ENCODE measurements at places on chromosomes 11 and 22. TPM values are rescaled to one million over a fixed set of nuclear protein-coding genes. Genes with fewer than 3 reads are reported as not detected.

The C11orf87 gene
- total RNA-seq: not detected

The C22orf31 gene
- total RNA-seq: not detected

The MS4A14 gene
- total RNA-seq: 0.56 TPM

The ZBTB16 gene
- 250 TPM for total RNA-seq

The ART1 gene
- total RNA-seq: 46.9 TPM

DNA sequence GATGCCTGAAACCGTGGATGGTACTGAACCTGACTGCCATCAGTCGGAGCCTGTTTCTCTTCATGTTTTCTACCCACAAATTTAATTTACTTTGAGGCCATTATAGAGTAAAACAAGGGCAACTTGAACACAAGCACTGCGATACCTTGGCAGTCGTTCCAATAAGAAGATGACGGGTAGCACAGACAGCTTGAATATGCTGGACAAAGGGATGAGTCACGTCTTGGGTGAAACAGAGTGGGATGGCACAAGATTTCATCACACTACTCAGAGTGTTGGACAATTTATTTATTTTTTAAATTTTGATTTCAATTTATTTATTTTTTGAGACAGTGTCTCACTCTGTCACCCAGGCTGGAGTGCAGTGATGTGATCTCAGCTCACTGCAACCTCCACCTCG, 5.7 kb downstream of the DIXDC1 start:
- H3K27me3 ChIP-seq: no peaks in the 10 kb centered on the region
- peaks cover 53% of the 10 kb centered on the region for H3K4me1 ChIP-seq
- peak overlapping the region; percentile 85 for H3K27ac ChIP-seq
- no peak for DNase-seq

DNA sequence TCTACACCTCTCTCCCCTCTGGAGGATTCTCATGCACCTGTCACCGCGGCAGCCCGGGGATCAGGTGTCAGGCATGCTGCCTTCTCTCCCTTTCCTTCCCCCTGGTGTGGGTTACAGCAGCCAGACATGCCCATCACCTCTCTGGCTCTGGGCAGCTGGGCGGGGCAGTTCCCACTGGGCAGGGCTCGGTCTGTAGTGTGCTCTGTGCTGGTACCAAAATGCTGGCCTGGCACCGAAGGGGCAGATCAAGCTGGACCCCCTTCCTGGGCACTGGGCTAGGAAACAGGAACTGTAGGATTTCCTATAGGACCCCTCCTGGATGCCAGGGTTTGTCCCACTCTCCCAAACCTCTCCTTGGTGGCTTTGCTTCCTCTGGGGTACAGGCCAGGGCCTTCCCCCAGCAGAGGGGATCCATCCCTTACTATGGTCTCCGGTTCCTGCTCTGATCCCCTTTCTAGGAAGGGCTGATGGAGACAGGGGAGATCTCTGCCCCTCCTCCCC, 821 bp downstream of the GAL3ST1 start:
- DNase-seq: peak; percentile 26
- no peaks in the 10 kb centered on the region for H3K4me1 ChIP-seq
- no peak overlapping the region for H3K27ac ChIP-seq

DNA sequence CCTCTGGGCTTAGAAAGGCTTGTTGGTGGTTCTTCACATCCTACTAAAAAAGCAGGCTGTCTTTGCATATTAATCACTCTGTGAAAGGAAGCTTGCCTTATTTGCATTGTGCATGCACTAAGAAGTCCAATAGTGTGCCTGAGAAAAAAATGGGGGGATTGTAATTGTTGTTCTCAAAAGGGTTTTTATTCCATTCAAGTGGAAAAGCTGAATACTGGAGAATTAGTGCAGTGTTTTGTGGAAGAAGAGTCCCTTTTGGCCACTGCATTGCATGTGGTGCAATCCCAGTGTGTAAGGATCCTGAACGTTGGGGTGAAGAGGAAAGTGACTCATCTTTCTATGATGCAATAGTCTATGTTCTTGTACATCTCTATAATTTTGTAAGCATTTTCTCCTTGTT, 16.5 kb downstream of the NCAM1 start:
- H3K4me1 ChIP-seq: no peaks in the 10 kb centered on the region
- no peaks in the 10 kb centered on the region for H3K36me3 ChIP-seq
- H3K27ac ChIP-seq: no peak overlapping the region

The MIOX gene
- total RNA-seq: not detected

- H3K27me3 ChIP-seq: no peaks in the 10 kb centered on the region
- DNase-seq: no peak
- H3K4me3 ChIP-seq: no peak overlapping the region
- H3K4me1 ChIP-seq: peaks cover 52% of the 10 kb centered on the region
- no peak overlapping the region for H3K27ac ChIP-seq
Observed at GRCh38 chr22:46767249-46767985, 5.0 kb downstream of the TBC1D22A start.

The FAM180B gene
- total RNA-seq: not detected

- peak within 1 kb of the TSS; percentile 91 for H3K27ac ChIP-seq
- H3K36me3 ChIP-seq: no peaks in the 10 kb centered on the region
- H3K27me3 ChIP-seq: no peaks in the 10 kb centered on the region
- DNase-seq: peak; percentile 45
Observed at GRCh38 chr11:57711414-57712255, at the start of gene MED19. Gene MED19, minus strand, starts transcription at chr11:57712215. Its CDS starts 36 bp downstream, at chr11:57712179.

The ZNF280B gene
- 0.78 TPM for total RNA-seq

DNA sequence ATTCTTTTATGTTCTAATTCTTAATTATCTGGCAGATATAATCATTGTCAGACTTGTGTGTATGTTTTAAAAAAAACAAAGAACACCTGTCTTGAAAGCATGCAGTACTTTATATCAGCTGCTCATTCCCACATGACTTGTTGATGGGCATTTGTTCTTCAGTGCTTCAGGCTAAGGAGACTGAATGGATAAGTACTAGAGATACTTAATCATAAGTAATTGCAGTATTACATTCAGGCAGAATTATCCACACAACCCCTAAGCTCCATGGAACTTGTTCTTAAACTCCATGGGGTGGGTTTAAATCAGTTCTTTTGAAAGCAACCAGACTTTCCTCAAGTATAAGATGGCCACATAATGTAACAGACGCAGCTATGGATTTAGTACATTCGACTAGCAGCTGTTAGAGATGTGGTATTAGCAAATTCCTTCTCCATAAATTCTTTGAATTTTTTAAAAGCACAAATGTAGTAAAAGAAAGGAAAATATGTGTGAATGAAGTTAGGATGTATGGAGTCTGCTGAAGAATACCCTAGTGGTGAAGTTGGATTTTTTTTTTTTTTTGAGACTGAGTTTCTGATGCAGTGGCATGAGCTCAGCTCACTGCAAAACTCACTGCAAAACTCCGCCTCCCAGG, 3.0 kb downstream of the JAM3 start:
- no peak for DNase-seq
- no peak overlapping the region for H3K4me3 ChIP-seq
- H3K27me3 ChIP-seq: peaks cover 24% of the 10 kb centered on the region
- H3K36me3 ChIP-seq: no peaks in the 10 kb centered on the region
- no peak overlapping the region for H3K27ac ChIP-seq

DNA sequence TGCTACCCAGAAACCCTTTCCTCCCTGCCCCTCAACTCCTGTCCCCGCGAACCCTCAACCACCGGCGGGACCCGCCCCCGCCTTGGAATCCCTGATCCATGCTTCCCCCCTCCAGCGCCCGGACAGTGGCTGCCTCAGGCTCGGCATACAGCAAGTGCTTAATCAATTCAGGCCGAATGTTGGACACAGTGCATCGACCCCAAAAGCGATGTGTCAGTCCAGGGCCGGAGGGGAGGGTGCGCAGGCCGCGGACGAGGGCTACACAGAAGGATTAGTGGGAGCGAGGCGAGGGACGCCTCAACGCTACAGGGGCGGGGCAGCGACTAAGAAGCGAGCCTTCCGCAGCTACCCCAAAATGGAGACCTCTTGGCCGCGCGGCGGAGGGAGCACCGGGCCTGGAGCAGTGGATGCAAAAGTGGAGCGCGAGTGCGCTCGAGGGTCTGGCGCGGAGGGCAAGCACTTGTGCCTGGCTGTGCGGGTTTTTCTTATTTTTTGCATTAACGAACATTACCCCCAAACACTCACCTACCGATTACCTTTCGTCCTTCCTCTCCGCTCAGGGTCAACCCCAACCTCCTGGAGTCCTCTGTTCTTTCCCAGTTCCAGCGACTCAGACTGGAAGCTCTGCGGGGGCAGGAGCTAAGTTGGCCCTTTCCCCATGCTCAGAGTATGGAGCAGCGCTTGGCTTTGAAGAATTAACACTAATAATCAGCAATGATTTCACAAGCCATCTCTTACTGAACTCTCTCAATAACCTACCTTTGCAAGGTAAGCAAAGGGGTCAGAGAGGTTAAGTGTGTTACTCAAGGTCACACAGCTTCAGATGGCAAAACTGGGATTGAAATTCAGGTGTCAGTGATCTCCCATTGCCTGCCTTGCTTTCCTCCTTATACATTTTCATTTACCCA, 30.0 kb upstream of the WNT11 start:
- peaks cover 16% of the 10 kb centered on the region for H3K4me1 ChIP-seq
- H3K27me3 ChIP-seq: no peaks in the 10 kb centered on the region
- H3K27ac ChIP-seq: peak overlapping the region; percentile 81
- H3K4me3 ChIP-seq: peak overlapping the region; percentile 68

GRCh38 chr11:119509282-119509841, 86.4 kb upstream of the THY1 start:
- no peak overlapping the region for H3K4me3 ChIP-seq
- no peak for DNase-seq
- H3K36me3 ChIP-seq: no peaks in the 10 kb centered on the region
- H3K27ac ChIP-seq: no peak overlapping the region
- no peaks in the 10 kb centered on the region for H3K27me3 ChIP-seq

DNA sequence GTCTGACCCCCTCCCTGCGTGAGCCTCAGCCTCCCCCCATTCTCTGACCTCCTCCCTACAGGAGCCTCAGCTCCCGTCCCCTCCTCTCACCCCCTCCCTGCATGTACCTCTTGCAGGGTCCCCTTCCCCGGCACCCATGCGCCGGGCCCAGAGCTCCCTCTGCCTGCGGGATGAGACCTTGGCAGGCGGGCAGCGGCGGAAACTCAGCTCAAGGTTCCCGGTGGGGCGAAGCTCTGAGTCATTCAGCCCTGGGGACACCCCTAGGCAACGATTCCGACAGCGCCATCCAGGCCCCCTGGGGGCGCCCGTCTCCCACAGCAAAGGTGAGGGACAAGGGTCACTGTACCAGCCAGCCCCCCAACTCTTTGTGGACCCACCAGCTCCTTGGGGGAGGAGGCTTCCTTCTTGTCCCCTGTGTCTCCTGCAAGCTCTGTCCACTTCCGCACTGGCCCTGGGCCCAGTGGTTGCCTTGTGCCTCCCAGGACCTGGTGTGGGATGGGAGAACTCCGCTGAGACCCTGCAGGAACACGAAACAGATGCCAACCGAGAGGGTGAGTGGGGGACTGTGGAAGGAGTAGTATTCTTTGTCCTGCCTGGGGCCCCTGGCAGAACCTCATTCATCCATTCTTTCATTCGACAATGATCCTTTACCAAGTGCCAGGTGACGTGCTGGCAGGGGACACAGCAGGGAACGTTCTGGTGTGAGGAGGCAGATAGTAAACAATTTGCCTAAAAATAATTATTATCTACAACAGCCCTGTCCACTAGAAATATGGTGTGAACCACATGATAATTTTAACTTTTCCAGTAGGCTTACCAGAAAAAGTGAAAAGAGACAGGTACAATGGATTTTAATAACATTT, 3.7 kb upstream of the RPS6KA4 start:
- no peaks in the 10 kb centered on the region for H3K36me3 ChIP-seq
- peaks cover 5% of the 10 kb centered on the region for H3K27me3 ChIP-seq
- H3K4me3 ChIP-seq: peak overlapping the region; percentile 45
- peak overlapping the region; percentile 67 for H3K27ac ChIP-seq

The BTG4 gene
- total RNA-seq: not detected

DNA sequence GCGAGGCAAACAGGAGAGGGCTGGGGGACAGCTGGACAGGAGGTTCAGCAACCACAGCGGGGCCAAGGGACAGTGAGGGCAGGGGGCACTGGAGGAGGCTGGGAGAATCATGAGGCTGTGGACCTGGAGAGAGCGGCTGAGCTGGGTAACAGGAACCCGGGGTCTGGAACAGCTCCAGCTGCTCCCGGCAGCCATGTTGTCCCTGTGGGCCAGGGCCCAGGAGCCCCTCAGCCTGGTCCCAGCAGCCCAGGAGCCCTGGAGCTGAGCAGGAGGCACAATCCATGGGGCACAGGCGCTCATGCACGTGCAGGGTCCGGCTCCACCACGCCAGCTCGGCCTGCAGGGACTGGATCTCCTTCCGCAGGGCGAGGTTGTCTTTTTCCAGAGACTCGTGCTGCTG, 7.4 kb downstream of the BATF2 start:
- H3K4me1 ChIP-seq: peaks cover 14% of the 10 kb centered on the region
- H3K27me3 ChIP-seq: no peaks in the 10 kb centered on the region
- H3K4me3 ChIP-seq: peak overlapping the region; percentile 37
- DNase-seq: no peak
